ENCODE measurements at places on chromosomes 3 and 15. TPM values are rescaled to one million over a fixed set of nuclear protein-coding genes. Genes with fewer than 3 reads are reported as not detected.
A peak's percentile ranks its signal among the peaks of the same experiment; 100 is the strongest.

DNA sequence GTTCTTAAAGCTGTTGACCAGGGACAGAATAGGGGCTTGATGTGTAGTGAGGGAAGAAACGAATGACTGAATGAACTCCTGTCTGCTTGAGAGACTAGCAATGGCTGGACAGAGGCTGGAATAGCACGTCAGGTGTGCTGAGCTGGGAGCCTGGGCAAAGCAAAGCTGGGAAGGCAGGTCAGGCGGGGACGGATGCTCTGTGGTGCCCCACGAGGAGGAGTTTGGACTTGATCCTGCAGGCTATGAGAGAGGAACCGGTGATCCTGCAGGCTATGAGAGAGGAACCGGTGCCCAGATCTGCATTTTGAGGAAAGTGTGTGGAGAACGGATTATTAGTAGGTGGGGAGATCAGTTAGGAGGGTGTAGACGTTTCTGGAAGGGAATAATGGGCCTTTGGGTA, 31.3 kb upstream of the PSTPIP1 start:
- no peak for ATAC-seq

- no peak for ATAC-seq
Measured at GRCh38 chr3:27978440-27978839, 256.3 kb upstream of the EOMES start.

The LYZL4 gene
- total RNA-seq: not detected

GRCh38 chr15:96583671-96584070, 253.2 kb downstream of the NR2F2 start:
- no peak for ATAC-seq

- ATAC-seq: no peak
Measured at GRCh38 chr15:47548231-47548630, 169.1 kb upstream of the SEMA6D start.

- ATAC-seq: no peak
Measured at GRCh38 chr3:160612386-160613075, 47.2 kb upstream of the KPNA4 start.

The ANKRD34C gene
- not detected for total RNA-seq

DNA sequence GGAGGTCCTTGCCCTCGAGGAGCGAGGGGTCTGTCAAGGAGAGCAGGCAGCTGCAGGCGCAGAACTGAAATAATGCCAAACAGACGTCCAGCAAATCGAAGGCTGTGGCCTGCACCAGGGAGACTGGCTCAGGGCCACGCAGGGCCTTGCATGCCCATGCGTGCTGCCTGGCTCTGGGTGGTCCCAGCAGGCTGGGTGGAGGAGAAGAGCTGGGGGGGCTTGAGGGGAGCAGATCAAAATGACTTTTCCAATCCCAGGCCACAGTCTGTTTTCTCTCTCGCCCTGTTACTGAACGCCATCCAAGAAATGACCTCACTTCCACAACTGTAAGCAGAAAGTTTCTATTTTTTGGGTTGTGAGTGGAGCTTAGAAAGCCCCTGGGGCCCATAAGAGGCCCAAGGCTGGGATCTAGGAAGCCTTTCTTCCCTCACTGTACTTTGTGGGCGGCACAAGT, 96.9 kb upstream of the RPL32 start:
- peak; percentile 35 for ATAC-seq

The TRPM1 gene
- total RNA-seq: not detected

- peak; percentile 62 for ATAC-seq
Measured at GRCh38 chr3:56693750-56694149, 10.7 kb upstream of the TASOR start.

The PGBD4 gene
- total RNA-seq: 1.6 TPM

GRCh38 chr15:73866881-73867410, 6.4 kb upstream of the TBC1D21 start:
- ATAC-seq: no peak

The FAM107A gene
- total RNA-seq: 27.9 TPM

GRCh38 chr3:38376098-38376816, 29.7 kb downstream of the XYLB start:
- ATAC-seq: no peak

The DISP2 gene
- total RNA-seq: 0.07 TPM

DNA sequence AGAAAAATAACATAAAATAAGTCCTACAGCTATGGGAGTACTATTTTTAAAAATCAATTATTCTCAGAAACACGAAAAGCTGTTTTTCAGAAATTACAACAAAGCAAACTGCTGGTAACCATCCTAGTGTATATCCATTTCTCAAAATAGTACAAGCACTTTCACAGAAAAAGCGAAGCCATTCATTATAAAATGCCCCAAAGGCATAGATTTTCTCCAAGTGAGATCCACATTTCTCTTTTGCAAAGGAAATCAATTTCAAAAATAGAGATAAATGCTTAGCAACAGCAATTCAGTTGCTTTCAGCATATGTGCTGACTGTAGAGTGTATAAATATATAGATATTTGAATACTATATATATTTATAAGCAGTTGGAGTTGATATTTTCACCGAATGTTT, 1266.3 kb downstream of the SI start:
- ATAC-seq: no peak

GRCh38 chr15:38609097-38609738, 44.6 kb upstream of the RASGRP1 start:
- ATAC-seq: no peak

DNA sequence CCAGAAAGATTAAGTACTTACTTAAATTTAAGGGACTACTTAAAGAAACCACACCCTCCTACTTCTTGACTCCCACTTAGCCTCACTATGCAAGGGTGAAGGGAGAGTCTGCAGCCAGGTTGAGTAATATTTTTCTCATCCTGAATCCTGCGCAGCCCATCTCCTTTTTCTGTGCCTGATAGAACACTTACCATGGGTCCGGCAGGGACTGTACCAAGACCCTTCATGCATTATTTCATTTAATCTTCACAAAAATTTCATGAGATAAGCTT, 562.6 kb upstream of the CFAP20DC start:
- no peak for ATAC-seq

GRCh38 chr3:171379281-171379680, 80.9 kb downstream of the TNIK start:
- ATAC-seq: no peak

The GPR62 gene
- total RNA-seq: not detected

DNA sequence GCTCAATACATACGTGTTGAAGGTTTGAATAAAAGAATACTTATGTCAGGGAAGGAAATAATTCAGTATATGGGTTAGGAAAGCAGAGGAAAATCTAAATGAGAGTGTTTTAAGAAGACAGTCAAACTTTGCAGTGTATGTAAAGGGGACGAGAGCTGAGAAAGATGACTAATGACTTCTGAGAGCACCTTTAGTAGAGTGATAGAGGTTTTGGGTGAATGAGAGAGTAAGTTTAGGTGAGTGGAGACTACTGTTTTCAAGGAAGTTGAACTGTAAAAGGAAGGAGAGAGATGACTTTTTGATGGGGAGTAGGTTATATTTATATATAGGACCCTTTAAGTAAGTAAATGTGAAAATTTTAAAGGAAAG, 9.4 kb downstream of the TBC1D23 start:
- ATAC-seq: no peak

DNA sequence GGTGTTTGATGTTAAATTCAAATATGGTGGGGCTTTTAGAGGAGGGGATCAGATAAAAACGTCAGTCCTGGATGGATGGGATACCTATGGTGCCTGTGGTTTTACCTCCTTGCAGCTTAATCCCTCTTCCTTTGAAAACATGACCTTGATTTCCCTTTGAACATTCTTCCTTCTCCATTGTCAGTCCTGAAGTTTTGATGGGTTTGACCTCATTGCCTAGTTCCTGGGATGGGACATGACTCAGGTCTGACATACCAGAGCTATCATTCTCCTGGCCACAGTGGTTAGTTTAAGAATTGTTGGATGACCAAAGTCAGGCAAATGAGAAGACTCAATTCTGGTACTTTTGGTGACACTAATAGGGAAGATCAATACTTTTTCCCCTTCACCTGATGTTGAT, 87.2 kb downstream of the PRICKLE2 start:
- ATAC-seq: no peak

The SERPINI2 gene
- not detected for total RNA-seq

DNA sequence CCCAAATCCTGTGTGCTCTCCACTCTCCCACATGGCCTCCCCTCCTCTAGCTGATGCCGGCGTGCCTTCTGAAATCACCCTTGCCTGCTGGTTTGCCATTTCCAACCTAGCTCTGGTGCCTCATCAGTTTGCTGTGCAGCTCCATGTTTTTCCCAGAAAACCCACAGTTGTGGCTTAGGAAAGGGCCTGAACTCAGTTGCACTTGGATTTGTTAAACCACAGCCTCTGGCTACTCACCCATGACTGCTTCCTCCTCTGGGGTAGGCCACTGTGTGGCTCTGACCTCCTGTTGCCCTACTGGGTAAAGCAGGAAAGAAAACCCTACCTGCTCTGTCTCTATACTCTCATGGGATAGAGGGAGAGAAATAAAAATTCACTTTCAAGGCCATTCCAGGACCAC, 97.3 kb downstream of the DAPK2 start:
- no peak for ATAC-seq

The GHRL gene
- not detected for total RNA-seq

DNA sequence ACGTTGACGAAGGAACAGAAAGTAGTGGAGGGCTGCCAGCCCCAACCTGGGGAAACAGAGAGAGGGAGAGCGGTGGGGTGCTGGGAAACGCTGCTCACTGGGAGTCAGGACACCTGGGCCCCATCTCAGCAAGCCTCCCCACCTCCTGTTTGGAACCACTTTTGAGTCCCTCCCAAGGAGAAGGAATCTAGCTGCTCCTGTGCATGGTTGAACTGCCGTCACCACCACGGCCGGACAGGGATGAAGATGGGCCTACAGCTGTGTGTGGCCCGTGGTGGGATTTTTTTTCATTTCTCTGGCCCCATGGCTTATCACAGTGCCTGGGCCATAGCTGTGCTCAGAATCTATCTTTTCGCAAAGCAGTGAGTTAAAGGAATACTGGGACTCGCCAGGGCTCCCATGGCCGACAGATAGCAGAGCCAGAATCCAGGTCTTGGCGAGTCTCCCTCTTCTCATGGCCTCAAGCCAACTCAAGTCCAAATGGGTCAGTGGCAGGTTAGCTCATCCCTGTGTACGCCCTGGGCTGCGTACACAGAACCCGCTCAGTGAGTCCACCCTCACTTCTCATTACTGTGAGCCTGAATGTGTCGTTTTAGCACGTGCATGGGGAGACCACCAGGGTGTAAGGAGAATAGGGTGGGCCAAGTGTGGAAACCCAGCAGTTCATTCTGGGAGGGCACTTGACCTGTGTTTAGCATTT, 271.2 kb downstream of the FAM43A start:
- peak; percentile 61 for ATAC-seq

The C3orf38 gene
- total RNA-seq: 15.6 TPM

DNA sequence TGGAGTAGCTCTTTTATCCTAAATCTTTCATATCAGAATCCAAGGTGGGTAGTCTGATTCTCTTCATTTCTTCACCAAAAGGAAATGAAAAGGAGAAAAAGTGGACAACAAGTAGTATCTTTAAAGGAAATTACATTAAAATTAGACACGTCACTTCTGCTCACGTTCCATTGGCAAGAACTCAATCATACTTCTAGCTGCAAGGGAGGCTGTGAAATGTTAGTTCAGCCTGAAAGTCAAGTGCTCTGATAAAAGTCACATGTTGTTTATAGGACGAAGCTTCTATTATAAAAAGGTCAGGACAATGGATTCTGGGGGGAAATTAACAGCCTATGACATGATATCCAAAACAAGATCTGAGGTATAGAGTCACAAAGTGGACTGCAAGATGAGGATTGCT, 164.6 kb upstream of the MCTP2 start:
- no peak for ATAC-seq

DNA sequence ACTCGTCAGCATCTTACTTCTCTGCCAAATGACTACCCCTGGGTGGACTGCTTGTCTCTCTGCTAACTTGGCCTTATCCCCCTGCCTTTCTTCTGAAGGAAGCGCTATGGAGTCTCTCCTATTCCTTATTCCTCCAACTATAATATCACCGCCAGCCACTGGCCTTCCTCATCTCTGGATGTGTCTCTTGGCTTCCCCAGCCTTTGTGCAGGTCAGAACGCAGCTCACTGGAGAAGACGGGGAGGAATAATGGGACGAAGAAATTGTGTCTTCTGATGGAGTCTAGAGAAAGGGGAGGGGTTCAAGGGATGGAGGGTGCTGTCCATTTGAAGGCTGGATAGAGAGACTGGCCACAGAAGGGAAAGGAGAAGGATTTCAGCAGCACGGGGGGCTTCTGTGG, 16.9 kb downstream of the ITGA11 start:
- ATAC-seq: no peak

DNA sequence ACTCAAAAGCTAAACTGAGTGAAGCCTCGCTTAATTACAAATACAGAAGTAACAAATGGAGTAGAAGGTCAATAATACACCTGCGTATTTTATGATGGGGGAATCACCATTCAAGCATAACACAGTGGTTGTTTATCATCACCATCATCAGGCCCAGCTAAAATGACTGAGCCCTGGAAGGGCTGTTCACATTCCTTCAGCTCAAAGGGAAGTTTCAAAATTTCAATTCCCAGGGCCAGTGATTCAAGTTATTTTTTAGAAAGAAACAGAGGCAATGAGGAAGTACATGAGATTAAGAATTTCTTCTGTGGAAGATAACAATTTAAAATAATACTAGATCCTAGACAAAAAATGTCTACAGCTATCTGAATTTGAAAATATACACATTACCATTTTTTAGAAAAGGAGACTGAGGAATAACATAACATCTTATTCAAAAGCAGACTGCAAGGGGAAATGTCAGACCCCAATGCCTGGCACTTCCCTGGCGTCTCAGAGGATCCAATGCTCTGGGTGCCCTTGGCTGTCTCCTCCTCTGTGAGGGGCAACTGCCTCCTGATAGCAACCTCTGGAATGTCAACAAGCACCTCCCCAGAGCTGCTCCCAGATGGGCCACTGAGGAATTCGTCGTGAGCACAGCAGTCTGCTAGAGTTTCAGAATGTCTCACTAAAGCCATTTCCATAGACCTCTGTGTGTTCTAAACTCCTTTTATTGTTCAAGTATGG, 22.8 kb downstream of the EHD4 start:
- ATAC-seq: peak; percentile 30

The STARD9 gene
- total RNA-seq: 78.4 TPM

GRCh38 chr3:100777271-100777670, 68.0 kb downstream of the TFG start:
- ATAC-seq: no peak

The HRG gene
- not detected for total RNA-seq

DNA sequence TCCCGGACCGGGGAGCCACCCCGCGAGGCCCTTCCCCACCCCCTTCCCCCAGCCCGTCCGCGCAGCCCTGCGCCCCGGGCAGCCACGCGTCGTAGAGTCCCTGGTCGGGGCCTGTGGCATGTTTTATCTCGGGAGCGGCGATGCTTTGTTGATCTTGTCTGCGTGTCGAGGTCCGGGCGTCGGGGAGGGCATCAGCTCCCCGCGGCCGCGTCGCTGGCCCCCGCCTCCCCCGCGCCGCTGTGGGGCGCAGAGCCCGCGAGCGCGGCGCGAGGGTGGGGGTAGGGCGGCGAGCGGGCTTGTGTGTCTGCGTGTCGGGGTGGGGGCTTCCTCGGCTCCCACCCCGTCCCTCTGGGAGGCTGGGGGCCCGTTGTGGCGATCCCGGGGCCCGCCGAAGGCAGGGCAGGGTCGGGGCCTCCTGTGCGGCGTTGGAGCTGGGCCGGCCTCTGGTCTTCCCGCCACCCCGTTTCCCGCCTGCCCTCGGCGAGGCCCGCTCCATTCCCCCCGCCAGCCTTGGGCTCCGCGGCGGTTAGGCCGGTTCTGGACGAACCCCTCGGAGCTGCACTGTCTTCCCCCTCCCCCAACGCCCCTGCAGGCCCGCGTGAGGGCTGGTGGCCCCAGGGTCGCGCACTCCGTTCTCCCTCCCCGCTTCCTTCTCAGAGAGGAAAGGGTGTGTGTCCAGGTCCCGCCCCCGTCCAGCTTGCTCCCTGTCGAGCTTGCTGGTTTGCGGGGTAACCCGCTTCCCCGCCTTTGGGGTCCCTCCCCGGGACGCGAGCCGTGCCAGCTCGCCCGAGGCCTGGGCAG, 695 bp downstream of the GMPS start:
- ATAC-seq: peak; percentile 19

The TIGIT gene
- 0.27 TPM for total RNA-seq
